ENCODE measurements at places on chromosomes 5 and 9.

DNA sequence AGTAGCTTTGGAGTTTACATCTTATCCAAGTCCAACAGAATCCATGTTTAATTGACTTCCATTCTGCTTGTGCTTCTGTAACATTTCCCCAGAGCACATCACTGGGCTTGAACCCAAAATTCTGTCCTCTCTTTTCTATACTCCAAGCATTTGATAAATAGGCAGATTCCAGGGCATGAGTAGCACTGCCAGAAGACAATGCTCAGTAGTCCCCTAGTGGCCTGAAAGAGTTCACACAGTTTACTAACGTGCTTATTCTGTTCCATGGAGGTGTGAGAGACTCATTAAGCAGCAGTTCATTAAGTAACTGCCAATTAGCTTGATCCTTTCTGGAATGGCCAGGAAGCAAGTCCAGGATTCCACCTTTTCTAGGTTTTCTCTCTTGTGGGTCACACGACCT lies 9.4 kb upstream of the GABRA6 start:
- DNase-seq = no peak

DNA sequence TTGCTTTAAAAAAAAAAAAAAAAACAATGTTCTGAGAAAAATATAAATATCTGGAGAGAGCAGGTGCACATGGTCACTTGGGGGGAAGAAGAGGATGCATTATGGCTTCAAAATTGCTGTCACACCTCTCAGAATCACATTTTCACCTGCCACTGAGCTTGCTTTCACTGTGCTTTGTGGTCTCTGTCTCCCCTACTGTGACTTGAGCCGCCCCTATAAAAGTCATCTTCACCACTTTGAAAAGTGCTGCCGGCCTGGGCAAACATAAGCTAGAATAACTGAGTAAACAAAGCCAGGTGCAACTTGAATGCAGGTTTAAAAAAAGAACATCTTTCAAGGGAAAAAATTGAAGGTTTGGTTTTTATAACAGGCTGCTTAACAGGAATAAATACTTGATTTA lies 368.1 kb upstream of the GRIA1 start:
- DNase-seq = no peak

GRCh38 chr5:160432787-160433186 lies 11.1 kb downstream of the PTTG1 start:
- DNase-seq = no peak

DNA sequence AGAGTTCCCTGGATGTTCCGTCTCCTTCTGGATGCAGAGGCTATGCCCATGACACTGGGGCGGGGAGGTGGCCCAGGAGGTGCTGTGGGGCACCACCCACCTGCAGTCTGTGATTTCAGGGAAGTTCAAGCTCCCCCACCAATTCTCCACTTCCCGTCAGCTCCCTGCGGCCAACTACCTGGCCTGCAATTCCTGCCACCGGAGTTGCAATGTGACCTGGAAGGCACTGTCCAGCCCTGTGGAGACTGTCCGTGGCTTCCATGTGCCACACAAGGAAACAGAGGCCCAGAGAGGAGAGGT lies 16.6 kb downstream of the GFI1B start:
- DNase-seq = no peak

- DNase-seq = no peak
These were observed 91.6 kb downstream of the NPR3 start for GRCh38 chr5:32802764-32803163.

DNA sequence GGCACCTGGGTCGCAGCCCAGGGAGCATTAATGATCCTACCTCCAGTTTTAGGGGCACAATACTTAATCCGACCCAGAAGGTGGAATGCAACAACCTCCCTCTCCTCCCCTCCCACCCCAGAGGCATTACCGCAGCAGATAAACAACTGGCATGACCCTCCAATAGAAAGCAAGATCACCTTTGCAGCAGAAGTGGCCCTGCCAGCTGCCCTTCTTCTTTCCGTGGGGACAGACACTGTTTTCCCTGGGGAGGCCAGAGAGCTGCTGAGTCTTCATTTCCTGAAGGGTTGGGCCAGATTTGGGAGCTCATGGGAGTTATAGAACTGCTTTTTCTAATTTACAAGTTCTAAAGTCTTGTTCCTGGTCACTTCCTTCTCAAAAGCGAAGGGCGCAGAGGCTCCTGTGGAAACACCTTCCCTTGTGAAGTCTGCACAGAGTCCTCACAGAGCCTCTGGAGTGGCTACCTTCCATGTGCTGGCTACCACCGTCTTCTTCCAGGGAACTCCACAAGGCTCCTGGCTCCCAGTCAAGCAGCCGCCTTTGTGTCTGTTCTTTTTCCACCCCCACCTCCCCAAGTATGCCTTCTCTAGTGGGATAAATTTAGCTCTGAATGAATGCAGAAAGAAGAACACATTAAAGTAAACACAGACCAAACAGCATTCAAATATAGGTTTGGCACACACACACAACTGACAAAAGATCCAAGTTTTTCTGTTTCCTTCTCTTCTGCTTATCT lies 8.0 kb upstream of the PALM2AKAP2 start:
- DNase-seq = no peak

DNA sequence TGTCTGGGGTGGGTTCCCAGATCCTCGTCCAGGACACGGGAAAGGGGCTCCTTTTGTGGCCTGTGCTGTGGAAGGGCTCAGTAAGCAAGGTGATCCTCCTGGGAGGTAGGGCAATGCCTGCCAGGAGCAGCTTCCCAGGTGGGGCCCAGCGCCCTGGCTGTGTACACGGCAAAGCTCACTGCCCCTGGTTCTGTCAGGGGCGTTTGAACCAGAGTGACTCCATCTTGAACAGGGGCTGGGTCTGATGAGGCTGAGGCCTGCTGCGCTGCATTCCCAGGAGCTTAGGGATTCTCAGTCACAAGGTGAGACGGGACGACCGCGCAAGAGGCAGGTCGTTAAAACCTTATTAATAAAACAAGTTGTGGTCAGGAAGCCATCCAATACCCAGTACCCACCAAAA lies 19.9 kb upstream of the SLC12A7 start:
- DNase-seq = no peak

- no peak for DNase-seq
These were observed 20.5 kb downstream of the MAST4 start for GRCh38 chr5:66616520-66617225.

- DNase-seq = no peak
These were observed 40.3 kb downstream of the ZNF354A start for GRCh38 chr5:178690208-178690607.

GRCh38 chr5:150266871-150267291 lies 22.7 kb downstream of the CAMK2A start:
- DNase-seq = no peak

DNA sequence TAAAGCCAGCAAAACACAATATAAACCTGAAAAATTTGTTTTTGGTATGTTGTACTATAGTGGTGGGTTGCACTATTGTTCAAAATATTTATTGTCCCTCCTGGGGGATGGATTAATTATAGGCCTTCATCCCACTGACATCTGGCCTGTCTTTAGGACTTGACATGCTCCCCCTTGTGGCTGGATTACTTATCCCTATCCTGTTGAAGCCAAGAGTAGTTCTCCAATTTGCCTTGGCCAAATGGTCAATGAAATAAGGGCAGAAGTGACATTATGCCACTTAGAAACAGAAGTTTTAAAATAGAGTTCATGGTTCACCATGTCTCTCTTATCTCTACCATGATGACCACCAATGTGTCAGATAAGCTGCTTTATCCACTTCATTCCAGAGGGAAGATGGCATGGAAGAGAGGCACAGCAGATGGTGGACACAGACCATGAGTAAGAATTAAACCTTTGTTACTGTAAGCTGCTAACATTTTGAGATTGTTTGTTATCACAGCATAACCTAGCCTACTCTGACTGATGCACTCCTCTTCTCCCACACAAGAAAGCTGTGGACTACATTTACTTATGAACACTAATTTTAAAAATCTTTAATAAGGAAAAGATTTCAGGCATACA lies 29.2 kb upstream of the ARHGEF28 start:
- DNase-seq = no peak

DNA sequence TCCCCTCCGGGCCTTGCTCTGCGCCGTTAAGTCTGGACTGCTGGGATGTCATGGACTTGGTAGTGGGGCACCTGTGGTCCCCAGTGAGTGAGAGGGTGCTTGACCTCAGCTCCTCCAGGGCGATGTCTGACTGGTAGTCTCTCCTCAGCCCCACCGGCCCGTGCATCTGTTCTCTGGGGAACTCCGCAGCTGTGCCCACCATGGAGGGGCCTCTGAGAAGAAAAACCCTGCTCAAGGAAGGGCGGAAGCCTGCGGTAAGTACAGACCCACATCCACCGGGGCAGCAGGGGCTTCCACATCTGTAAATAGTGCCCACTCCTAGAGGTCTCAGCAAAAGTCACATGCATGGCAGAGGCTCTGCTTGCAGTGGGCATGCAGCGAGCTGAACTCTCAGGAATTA lies 52.6 kb upstream of the GARNL3 start:
- DNase-seq = no peak
